Activated T-helper 2 cell treated with anti-CD3 and anti-CD28 coated beads, Interferon-gamma antibody, Interleukin-2, Interleukin-4, amounts not matched to agents 10 μg/mL and 5 μg/mL and 100 μg/mL, durations not matched to agents 14 hours and 24 hours and 36 hours (primary cell): ENCODE measurements at places on chromosomes 11 and 22.

GRCh38 chr11:7536100-7536499 lies 22.3 kb downstream of the PPFIBP2 start:
- H3K36me3 ChIP-seq = no peaks in the 10 kb centered on the region
- DNase-seq = no peak
- no peak overlapping the region for H3K4me3 ChIP-seq
- H3K27me3 ChIP-seq = peaks cover 14% of the 10 kb centered on the region
- H3K27ac ChIP-seq = no peak overlapping the region

DNA sequence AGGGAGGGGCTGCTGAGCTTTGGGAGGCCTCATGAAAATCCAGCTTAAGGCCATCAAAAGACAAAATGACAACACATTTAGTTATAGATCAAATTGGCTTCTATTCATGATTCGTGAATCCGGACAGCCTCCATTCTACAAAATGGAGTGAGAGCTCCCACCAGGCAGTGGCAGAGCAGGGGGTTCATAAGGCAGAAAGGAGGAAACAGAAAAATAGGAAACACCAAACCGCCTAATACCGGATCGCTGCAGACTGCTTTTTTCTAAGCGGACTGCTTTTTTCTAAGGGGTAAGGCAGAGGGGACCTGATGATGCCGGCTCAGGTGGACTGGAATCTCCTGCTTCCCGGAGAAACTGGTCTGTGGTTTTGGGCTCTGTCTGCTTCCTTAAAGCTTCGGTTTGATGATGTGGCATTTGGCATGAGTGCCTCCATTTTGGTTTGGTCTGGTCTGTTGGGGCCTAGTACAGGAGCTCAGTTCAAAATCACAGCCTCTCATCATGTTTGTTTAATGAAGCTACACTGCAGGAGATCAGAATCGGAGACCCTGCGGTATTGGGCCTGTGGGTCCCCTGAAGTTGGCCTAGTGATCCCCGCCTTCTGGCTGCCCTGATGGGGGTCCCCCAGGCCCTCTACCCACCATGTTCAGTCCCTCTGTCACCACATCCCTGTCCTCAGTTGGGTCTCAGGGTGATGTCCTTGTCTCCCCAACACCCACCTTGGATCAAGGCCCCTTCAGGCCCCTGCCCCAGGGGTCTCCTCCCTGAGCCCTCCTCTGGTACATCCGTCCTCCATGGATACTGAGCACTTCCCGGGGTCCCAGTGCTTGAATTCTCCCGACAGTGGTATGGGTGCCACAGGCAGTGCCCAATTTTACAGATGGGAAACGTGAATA lies 1.2 kb downstream of the ALDH3B1 start:
- H3K27me3 ChIP-seq = no peaks in the 10 kb centered on the region
- H3K27ac ChIP-seq = no peak overlapping the region
- DNase-seq = no peak

GRCh38 chr22:47775686-47776085 lies 1013.2 kb downstream of the TBC1D22A start:
- no peak for DNase-seq
- H3K4me3 ChIP-seq = no peak overlapping the region
- H3K36me3 ChIP-seq = no peaks in the 10 kb centered on the region
- no peak overlapping the region for H3K27ac ChIP-seq
- no peaks in the 10 kb centered on the region for H3K27me3 ChIP-seq

DNA sequence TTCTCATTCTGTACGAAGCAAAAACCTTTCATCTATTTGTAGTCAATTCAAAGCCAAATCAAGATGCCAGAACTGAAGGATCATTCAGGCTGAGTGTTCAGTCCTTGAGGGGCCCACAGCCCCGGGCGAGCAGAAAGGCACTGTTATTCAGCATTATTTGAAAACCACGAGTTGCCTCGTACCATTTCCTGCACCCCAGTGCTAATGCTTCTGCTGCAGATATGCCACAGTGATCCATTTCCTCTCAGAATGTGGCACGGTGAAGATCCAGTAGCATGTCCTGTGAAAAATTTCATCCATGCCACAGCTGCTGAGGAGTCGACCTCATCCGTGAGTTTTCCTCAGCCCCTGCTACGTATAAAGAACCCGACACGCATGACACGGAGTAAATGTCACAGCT lies 85.4 kb downstream of the OSBP2 start:
- H3K4me3 ChIP-seq = no peak overlapping the region
- no peak overlapping the region for H3K27ac ChIP-seq
- H3K4me1 ChIP-seq = peaks cover 7% of the 10 kb centered on the region
- DNase-seq = no peak
- H3K36me3 ChIP-seq = no peaks in the 10 kb centered on the region

GRCh38 chr11:2815762-2816496 lies 69.6 kb downstream of the CDKN1C start:
- no peak overlapping the region for H3K4me3 ChIP-seq
- H3K4me1 ChIP-seq = no peaks in the 10 kb centered on the region
- no peak for DNase-seq
- H3K27me3 ChIP-seq = no peaks in the 10 kb centered on the region

DNA sequence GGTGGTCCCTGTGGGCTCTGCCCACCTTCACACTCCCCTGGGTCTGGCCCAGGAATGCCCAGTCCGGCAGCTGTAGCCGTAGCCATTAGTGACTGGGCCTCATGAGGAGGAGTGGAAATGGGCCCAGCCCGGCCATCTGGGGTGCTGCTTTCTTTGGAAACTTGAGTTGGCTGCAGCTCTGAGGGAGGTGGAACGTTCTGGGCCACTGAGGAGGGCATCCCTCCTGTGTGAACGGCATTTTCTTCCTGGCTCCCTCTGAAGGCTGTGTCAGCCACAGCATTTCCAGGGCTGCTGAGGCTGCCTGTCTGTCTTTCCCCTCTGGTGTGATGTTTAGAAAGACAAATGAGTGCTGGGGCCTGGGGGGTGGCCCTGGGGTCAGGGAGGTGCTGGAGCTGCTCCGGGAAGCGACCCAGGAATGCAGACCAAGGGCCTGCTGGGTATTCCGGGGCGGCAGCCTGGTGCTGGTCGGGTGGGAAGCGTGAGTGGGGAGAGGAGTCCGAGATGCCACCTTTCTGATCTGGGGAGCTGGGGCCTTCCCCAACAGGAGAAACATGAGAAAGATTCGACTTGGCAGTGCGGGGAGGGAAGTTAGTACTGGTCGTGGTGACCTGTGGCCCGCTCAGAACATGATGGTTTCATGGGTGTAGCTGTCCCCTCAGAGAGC lies 27.1 kb downstream of the PTDSS2 start:
- H3K36me3 ChIP-seq = peaks cover 3% of the 10 kb centered on the region
- H3K27me3 ChIP-seq = no peaks in the 10 kb centered on the region
- no peak for DNase-seq
- no peak overlapping the region for H3K27ac ChIP-seq
- H3K4me3 ChIP-seq = no peak overlapping the region

DNA sequence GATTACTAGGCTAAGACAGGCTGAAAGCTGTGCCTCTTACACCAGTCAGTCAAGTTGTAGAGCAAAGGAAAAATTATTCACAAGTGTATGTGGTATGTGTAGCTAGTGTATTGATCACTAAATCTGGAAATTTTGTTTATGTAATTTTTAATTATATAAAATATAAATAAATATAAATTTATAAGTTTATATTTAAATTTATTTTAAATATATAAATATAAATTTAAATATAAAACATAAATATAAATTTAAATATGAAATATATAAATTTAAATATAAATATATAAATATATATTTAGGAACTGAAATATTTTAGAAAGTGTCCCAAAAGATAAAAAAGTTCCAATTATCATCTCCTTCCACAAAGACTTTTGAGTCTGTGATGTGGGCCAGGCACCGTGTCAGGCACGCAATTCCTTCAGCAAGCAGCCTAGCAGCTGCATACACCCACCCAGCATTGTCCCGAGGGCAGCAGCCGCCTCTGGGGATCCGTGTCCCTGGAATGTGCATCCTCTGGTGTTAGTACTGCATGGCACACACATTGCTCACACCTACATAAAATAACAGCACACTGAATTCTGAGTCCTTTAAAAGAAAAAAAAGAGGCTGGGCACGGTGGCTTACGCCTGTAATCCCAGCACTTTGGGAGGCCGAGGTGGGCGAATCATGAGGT lies 1098.0 kb downstream of the BRD1 start:
- H3K27ac ChIP-seq = no peak overlapping the region
- H3K4me3 ChIP-seq = no peak overlapping the region
- no peak for DNase-seq
- H3K4me1 ChIP-seq = no peaks in the 10 kb centered on the region
- H3K27me3 ChIP-seq = no peaks in the 10 kb centered on the region

DNA sequence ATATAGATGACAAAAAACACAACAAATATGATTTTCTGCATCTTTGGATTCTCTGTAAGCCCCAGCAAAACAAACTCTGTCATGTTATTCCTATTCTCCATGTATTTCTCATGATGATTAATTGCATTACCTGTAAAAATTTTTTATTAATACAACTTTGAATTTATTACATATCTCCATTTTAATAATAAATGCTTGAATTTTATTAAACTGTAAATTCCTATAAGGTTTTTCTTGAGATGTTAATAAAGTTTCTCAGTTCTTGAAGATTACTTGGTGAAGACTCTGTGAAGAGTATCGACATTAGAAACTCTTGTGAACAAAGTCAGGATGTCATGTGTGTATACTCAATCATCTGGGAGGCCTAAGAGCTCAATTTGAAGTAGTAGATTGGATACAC lies at the start of gene OR4C46:
TSS of gene OR4C46 (minus strand) at position 101 of the 400 bp plus-strand sequence. CDS start at position 101, 0 bp downstream.
- H3K27ac ChIP-seq = no peak within 1 kb of the TSS
- H3K36me3 ChIP-seq = no peaks in the 10 kb centered on the region
- no peaks in the 10 kb centered on the region for H3K4me1 ChIP-seq
- no peak for DNase-seq
- H3K27me3 ChIP-seq = no peaks in the 10 kb centered on the region

- H3K27ac ChIP-seq = no peak overlapping the region
- no peaks in the 10 kb centered on the region for H3K4me1 ChIP-seq
- no peak overlapping the region for H3K4me3 ChIP-seq
- no peaks in the 10 kb centered on the region for H3K27me3 ChIP-seq
- no peak for DNase-seq
- no peaks in the 10 kb centered on the region for H3K36me3 ChIP-seq
These were observed 12.1 kb downstream of the TRIM51 start for GRCh38 chr11:55895216-55895615.

- no peak overlapping the region for H3K27ac ChIP-seq
- no peaks in the 10 kb centered on the region for H3K4me1 ChIP-seq
- no peaks in the 10 kb centered on the region for H3K27me3 ChIP-seq
- no peaks in the 10 kb centered on the region for H3K36me3 ChIP-seq
- no peak for DNase-seq
- no peak overlapping the region for H3K4me3 ChIP-seq
These were observed 1232.3 kb downstream of the TBC1D22A start for GRCh38 chr22:47994601-47995263.

GRCh38 chr22:48192920-48193319 lies 1430.5 kb downstream of the TBC1D22A start:
- DNase-seq = no peak
- peaks cover 2% of the 10 kb centered on the region for H3K27me3 ChIP-seq
- H3K36me3 ChIP-seq = no peaks in the 10 kb centered on the region
- H3K27ac ChIP-seq = no peak overlapping the region
- no peak overlapping the region for H3K4me3 ChIP-seq

DNA sequence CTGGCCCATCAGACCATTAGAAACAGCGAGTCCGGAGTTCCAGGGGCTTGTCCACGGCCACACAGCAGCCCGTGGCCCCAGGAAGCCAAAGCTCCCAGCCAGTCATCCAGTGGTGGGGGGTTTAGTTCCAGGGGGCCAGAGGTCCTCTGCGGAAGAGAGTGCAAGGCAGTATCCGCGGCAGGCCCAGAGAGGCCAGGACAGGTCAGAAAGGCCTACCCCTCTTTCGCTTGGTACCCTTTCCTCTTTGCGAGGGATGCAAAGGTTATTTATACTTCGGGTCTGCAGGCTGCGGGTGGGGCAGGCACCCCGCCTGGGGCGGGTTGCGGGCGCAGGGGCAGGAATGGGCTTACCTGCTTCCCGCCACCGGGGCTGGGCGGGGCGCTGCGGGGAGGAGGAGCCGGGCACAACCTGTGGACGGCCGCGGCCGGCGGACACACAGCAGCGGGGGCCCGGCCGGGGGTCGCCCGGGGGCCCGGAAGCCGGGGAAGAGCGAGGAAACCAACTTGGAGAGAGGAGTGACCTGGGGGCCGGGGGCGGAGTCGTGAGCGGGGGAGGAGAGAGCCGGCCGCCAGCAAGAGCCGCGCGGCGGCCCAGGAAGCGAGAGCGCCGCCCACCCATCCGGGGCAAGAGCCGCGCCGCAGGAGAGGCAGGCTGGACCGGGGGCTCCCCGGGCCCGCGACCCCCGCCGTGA lies at the start of gene SH3BP1:
TSS of gene SH3BP1 (plus strand) at position 600 of the 691 bp plus-strand sequence. CDS start 119 bp downstream, outside the sequence.
- H3K4me3 ChIP-seq = peak within 1 kb of the TSS; percentile 100
- peak; percentile 55 for DNase-seq
- peaks cover 27% of the 10 kb centered on the region for H3K36me3 ChIP-seq
- peaks cover 48% of the 10 kb centered on the region for H3K4me1 ChIP-seq
- peak within 1 kb of the TSS; percentile 99 for H3K27ac ChIP-seq

GRCh38 chr11:111183706-111184105 lies 61.8 kb upstream of the POU2AF2 start:
- peaks cover 2% of the 10 kb centered on the region for H3K4me1 ChIP-seq
- no peak for DNase-seq
- H3K27ac ChIP-seq = no peak overlapping the region
- H3K36me3 ChIP-seq = no peaks in the 10 kb centered on the region
- peaks cover 10% of the 10 kb centered on the region for H3K27me3 ChIP-seq

GRCh38 chr11:76245720-76246119 lies 39.4 kb upstream of the WNT11 start:
- no peaks in the 10 kb centered on the region for H3K36me3 ChIP-seq
- H3K27ac ChIP-seq = no peak overlapping the region
- no peak for DNase-seq
- no peaks in the 10 kb centered on the region for H3K4me1 ChIP-seq

GRCh38 chr22:47582067-47582466 lies 819.6 kb downstream of the TBC1D22A start:
- H3K4me1 ChIP-seq = no peaks in the 10 kb centered on the region
- no peaks in the 10 kb centered on the region for H3K36me3 ChIP-seq
- H3K4me3 ChIP-seq = no peak overlapping the region
- DNase-seq = no peak

DNA sequence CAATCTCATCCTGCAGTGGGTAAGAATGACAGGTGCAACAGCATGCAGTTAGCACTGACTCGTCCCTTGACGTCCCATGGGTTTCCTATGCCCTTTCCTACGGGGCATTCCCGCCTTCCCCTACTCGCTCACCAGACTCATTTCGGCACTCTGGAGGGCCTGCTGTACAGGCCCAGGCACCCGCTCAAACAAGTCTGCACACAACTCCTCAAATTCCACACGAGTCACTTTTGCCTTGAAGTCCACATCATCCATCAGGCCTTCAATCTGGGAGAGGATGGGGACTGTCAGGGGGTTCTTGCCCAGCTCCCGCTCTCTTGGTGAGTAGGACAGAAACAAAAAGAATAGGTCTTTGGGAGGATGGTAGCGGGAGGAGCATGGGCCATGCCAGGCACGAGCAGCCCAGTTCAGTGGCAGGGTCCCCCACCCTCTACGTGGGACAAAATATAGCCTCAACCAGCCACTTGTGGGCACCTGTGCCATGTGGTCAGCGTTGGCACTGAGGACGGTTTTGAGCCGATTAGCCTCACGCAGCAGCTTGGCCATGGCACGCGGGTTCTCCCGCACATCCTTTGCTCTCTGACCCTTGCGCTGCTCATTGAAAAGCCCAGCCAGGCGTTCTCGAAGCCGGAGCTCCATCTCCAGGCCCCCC lies 4.7 kb downstream of the HYOU1 start:
- peaks cover 20% of the 10 kb centered on the region for H3K4me1 ChIP-seq
